Astrocyte of the spinal cord (primary cell): ENCODE measurements at places on chromosomes 2 and 18.

DNA sequence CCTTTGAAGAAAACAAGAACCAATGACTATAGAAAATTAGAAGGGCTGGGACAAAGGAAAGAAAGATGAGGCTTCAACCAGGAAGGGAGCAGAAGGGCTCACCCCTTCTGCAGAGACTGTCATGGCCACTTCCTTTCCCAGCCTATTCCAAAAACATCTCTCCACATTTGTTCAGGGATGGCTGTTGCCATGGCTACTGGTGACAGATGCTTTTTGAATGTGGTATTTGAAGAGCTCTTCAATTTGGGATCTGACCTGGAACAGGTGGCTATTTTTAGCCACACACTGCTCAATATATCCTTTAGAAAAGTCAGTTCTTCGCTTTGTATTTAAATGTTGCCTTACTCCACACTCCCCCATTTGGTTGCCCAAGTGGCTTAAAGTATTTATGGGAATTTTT is 64.1 kb upstream of the LCLAT1 start:
- DNase-seq = no peak

GRCh38 chr2:219129589-219129988 is 31.0 kb downstream of the NHEJ1 start:
- no peak for DNase-seq

DNA sequence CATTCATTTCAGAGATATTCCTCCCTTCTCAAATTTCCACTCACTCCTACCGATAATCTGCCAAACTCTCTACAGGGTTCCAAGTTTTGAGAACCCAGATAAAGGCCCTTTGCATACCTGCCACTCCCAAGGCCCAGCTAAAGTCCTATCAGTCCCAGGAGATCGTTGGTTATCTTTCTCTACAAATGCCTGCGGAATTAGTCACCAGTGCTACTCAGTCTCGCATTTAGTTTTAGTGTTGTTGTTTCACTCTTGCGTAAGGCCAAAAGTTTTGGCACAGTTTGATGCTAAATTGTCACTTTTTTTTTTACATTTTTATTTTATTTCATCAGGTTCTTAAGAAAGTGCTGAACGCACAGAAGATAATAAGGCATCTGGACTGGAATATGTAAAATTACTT is 29.2 kb upstream of the SETBP1 start:
- peak; percentile 72 for DNase-seq

DNA sequence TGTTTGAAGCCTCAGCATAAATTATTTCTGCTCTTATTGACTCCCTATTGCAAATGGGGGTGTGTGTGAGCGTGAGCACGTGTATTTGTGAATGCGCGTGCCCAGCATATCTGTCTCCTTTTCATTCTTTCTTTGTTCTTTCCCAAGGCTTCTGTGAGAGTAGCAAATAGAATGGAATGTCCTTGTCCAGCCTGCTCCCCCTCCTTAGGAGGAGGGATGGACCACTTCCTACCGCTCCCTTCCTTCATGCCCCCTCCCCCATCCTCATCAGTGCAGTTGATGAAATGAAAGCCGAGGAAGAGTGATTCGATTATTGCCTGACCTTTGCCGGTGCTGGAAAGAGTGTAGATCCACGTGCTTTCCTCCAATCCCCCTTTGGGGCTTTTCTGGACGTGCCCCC is 102.0 kb downstream of the CPO start:
- peak; percentile 28 for DNase-seq

- no peak for DNase-seq
Measured at GRCh38 chr2:206832873-206833272, 67.5 kb downstream of the FASTKD2 start.

- no peak for DNase-seq
Measured at GRCh38 chr18:76981396-76981968, 151.1 kb downstream of the MBP start.

GRCh38 chr2:156470975-156471583 is 34.9 kb downstream of the GPD2 start:
- DNase-seq = no peak

DNA sequence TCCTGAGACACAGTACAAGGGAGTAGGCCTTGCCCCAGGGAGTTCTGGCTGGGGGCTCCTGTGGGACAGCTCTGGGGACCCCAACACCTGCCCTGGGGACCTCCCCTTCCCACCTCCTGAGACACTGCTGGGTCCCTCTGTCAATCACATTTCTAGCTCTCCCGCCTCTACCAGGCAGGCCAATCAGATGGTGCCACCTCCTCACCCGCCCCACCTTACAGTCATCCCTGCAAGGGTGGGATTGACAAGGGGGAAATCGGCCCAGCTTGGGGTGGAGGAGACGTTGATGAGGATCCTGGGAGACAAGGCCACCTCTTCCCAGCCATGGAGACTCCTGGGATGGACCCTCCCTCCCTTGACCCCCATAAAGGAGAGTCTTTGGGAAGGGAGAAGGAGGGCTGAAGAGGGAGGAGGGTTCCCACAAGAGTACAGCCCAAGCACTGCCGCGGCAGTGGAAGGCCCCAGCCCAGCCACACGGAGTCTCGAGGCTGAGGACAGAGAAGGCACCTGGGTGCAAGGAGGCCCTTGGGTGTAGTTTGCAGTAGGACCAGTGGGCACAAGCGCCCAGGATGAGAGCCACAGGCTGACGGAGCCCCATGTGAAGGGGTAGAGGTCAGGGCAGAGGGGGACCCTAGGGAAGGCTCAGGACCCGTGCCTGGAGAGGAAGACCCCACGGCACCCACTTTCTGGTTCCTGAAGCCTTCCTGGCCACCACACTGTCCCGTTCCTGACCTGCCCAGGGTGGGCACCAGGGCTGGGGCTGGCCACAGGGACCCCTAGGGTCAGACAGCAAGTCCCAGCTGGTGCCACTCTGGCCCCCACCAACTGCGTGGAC is 109.9 kb upstream of the OTOS start:
- DNase-seq = no peak

DNA sequence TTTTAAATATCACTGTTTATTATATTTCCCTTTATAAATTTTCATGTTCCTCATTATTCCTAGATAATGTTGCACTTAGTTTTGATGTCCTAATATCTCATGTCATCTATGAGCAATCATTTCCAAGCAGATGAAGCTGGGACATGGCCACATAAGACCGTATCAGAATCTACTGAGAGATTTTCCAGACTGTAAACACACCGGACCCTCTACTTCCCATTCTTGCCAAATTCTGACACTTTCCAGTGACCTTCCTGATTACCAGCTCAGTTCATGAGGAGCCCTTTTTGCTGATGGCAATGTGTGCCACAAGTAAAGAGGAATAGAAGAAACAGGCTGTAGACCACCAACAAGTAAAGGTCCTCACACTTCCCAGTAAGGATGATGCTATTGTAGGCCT is 20.3 kb upstream of the PDE1A start:
- no peak for DNase-seq

- DNase-seq = no peak
Measured at GRCh38 chr2:110891626-110892025, 159.3 kb downstream of the ACOXL start.

DNA sequence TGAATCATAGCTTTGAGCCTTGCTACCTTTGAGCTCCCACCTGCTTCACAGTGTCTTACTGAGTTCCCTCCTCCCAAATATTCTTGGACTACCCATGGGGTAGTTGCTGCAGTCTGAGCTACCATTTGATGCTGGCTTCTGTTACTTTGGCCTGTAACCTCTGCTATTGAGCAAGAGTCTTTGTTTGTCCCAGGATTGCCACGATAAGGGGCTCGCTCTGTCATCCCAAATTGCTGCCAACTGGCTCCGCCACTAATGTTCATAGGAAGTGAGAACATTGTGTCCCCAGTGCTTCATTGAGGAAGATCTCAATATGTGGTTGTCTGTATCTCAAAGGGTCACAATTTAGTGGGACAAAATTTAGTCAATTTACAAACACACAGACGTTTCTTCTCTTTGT is 103.8 kb downstream of the TRIM43 start:
- no peak for DNase-seq

DNA sequence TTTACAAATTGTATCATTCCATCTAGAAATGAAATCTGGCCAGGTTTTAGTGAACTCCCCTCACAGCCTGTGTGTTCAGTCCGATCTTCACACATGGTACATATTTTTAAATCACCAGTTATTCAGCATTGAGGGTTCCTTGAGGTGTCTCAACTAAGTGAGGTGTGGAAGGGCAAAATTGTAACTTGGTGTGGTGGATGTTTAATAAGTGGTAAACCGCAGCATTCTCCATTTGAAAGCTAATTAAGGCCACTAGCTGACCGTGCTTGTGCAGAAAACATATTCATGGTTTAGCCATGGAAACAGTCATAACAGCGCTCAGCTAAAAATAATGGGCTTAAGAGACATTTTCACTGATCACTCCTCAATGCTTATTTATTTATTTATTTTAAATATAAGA is 786.2 kb upstream of the FANCL start:
- no peak for DNase-seq

DNA sequence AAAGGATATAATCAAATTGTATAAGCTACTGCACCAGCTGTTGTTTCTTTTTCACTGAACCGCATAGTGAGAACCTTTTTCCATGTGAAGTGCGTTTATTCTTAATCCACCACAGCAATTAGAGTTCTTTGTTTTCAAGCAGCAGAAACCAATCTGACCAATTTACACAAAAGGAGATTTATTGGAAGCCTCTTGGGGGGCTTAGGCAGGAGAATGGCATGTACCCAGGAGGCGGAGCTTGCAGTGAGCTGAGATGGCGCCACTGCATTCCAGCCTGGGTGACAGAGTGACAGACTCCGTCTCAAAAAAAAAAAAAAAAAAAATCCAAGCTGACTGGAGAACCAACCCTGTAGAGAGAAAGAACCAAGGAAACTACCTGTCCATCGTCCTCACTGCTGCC is 10.0 kb downstream of the ADNP2 start:
- no peak for DNase-seq

DNA sequence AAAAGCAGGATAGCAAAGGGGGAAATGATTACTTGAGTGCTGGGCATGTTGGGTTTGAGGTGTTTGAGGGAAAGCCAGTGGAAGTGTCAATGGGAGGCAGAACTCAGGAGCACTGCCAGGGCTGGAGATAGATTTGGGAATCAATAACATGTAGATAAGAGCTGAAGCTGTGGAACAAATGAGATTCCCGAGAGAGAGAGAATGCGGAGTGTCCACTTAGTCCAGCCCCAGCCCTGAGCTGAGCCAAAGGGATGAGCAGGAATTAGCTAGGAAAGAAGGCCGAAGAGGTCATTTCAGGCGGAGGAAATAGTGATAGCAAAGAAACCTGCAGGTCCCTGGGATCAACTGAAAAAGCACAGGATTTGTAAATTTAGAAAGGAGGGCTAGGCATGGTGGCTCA is 21.2 kb upstream of the YES1 start:
- DNase-seq = no peak

- DNase-seq = no peak
Measured at GRCh38 chr2:236393101-236393500, 128.9 kb upstream of the ASB18 start.

DNA sequence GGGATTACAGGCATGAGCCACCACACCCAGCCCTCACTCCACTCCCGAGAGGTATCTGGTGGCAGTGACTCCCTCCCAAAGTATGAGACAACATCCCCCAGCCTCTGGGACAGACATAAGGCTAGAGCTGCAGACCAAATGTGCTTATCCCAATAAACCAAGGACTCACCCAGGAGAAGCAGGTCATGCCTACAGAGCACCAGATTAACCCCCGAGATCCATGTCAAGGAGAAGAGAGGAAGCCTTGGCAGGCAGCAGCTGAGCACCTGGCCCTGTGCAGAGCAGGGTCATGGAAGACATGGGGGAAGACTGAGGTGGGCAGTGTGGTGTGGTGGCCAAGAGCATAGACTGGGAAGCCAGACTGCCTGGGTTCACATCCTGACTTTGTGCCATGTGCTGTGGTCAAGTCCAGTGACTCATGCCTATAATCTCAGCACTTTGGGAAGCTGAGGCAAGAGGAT is 7.2 kb downstream of the RAB11FIP5 start:
- DNase-seq = no peak

DNA sequence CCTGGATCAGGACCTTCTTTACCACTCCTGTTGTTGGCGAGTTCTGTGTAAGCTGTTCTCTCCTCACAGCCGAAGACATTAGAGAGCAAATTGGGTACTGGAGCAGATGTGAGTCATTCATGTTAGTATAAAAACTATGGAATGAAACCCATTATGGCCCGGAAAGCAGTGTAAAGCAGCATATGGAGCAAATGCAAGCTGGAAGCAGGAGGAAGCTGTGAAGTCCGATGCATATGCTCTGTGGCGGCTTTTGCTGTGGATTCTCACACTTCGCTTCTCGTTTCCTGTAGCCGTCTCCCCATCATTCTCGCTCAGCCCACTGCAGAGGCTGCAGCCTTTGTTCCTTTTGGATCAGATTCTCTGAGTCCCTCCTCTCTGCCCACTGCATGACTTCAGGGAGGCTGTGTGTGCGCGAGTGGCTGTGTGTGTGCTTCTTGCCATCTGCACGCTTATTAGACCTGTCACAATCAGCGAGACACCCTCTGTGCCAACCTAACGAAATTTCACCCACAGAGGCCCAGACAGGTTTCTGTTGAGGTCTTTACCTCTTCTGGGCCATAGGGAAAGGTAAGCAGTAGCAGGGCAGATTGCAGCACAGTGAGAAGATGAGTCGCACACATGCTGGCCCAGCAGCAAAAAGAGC is 3.3 kb upstream of the GALNT14 start:
- DNase-seq = no peak

DNA sequence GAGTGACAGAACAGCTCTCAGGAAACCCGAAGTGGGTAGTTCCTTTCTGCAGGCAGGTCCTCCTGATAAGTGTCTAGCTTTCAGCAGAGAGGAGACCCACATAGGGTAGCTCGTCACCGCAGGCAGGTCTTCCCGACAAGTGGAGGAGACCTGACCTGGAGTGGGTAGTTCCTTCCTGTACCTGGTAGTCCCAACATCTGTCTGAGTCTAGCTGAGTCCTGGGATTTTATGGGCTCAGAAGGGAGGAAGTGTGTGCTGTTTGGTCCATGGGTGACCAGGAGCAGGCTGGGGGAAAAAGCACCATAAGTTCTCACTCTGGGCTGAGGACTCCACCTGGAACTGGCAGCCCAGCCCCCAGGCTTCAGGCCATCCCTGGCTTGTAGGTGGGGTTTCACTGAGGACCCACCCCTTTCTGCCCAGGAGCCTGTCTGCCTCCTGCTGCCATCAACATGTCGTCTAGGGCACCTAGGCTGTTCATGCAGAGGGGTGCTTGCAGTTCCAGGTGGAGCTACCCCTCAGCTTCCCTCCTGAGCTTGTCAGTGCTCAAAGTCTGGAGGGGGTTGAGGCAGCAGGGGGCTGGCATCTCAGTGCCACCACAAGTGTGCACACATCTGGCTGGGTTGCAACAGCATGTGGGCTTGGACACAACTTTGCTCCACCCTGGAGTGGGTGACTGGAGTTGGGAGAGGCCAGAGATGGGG is 9.4 kb downstream of the DYSF start:
- DNase-seq = no peak

DNA sequence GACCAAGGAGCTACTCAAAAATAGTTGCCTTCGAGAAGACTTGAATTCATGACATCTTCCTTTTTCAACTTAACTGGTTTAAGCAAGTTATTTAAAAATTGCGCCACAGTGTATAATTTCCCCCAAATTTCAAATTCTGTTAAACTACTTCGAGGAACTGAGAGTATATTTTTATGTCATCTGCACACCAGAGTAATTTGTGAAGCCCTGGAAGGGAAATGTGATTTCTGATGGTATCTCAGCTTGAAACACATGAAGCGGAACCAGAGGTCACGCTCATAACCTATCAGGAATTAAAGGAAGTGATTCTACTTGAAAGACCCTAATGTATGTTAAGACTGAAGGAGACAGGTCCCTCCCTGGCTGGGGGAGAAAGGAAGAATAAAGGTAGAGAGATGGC is 33.9 kb upstream of the DARS1 start:
- DNase-seq = no peak
